ENCODE measurements at places on chromosomes 5 and 9.

DNA sequence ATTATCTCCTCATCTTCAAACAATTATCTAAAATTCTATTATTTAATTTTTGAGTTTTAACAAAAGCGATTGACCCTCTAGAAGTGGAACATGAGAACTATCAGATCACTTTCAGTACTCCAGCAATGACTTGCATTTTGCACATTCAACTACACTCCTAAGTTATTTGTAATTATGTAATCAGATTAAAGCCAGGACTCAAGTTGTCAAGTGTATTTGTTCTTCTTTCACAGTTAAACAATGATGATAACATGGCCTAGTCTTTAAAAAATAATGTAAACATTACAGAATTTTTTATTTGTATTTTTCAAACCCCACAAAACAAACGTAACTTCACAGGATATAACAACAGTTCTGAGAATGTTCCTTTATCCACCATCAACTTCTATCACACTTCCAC, 2148.9 kb upstream of the ACO1 start:
- no peak for DNase-seq

GRCh38 chr9:115148721-115149120, 30.8 kb upstream of the TNC start:
- DNase-seq = no peak

- DNase-seq = no peak
Measured at GRCh38 chr9:71812385-71812784, 44.1 kb upstream of the CEMIP2 start.

DNA sequence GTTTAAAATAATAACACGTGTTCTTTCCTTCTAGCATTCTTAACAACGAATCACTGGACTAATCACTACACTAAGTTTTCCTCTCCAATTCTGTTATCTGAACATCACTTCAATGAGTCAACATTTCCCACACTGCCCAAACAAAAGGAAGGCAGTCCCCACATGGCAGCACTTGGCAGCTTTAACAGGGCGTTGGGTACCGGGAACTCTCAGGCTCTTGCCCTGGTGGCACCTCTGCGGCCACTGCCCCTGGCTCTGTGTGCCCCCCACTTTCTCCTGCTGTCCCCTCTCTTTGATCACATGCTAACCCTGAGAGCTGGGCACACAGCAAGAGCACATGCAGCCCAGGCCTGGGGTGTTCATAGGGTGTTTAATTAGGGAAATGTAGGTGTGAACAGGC, 15.7 kb downstream of the SLC6A3 start:
- DNase-seq = no peak

DNA sequence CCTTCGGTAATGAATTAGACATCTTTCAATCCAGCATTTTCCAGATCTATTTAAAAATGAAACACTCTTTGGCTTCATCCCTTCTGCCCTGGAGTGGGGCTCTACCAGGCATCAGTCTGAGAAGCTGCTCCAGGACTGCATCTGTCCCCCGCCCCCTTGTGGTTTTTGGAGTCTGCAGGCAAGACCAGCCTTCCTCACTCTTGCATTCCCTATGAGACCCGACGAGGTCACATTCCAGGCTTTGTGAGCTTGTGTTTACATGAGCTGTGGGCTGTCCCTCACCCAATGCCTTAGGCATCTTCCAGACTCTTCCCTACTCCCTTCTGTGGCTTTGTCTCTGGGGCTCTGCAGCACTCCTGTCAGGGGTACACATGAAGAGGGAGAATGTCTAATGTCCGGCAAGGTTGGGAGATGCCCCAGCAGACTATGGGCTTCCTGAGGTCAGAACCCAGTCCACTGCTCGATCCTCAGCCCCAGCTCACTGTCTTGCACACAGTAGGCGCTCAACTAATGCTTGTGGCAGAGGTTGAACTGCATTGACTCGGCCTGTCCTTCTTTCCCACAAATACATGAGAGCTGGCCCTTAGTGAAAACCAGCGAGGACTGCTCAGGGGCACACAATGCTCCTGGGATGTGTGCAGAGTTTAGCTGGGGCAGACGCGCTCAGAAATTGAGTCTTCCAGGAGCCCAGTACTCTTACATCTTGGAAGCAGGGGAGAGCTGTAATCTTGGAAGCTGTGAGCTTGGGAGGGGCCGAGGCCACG, 11.7 kb upstream of the GADD45G start:
- DNase-seq = no peak

DNA sequence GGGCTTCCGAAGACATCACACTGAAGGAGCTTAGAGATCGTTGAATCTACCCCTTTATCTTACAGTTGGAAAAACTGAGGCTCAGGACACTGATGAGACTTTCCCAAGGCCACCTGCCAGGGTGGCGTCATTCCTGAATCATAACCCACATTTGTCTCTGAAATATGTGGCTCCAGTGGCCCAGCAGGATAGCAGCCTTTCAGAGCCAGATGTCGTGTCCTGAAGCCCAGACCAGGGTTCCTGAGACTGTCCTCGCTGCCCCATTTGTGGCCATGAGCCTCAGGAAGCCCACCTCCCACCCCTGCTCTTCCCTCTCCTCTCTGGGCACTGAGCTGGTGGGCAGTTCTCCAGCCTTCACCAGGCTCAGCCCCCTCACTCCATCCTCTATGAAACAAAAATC, 2.4 kb downstream of the HMCN2 start:
- DNase-seq = no peak

DNA sequence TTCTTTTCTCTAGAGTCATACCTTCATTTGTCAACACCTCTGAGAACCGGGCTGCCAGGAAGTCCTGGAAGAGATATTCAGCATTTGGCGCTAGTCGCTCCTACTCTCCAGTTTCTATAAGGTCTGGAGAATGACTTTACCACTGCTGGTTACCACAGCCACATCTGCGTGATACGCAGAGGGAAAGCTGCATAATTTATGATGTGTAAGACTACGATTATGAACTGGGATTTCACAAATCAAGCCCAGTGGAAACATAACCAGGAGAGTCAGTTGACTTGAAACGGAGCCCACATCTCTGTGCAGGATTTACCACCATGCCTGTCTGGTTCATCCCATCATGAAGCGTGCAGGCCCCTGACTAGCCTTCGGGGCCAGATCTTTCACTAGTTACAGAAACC, 72.6 kb downstream of the FGF1 start:
- no peak for DNase-seq

GRCh38 chr9:4152876-4153275, 147.0 kb downstream of the GLIS3 start:
- no peak for DNase-seq

- DNase-seq = no peak
Measured at GRCh38 chr5:132812781-132813598, at the start of gene SOWAHA. Gene SOWAHA, plus strand, starts transcription at chr5:132813302. Its CDS starts 320 bp downstream, at chr5:132813622.

- DNase-seq = no peak
Measured at GRCh38 chr5:171622010-171622409, 163.6 kb upstream of the SMIM23 start.

- no peak for DNase-seq
Measured at GRCh38 chr5:38329132-38329715, 70.9 kb downstream of the EGFLAM start.

- no peak for DNase-seq
Measured at GRCh38 chr9:76984486-76984885, 35.0 kb upstream of the FOXB2 start.

DNA sequence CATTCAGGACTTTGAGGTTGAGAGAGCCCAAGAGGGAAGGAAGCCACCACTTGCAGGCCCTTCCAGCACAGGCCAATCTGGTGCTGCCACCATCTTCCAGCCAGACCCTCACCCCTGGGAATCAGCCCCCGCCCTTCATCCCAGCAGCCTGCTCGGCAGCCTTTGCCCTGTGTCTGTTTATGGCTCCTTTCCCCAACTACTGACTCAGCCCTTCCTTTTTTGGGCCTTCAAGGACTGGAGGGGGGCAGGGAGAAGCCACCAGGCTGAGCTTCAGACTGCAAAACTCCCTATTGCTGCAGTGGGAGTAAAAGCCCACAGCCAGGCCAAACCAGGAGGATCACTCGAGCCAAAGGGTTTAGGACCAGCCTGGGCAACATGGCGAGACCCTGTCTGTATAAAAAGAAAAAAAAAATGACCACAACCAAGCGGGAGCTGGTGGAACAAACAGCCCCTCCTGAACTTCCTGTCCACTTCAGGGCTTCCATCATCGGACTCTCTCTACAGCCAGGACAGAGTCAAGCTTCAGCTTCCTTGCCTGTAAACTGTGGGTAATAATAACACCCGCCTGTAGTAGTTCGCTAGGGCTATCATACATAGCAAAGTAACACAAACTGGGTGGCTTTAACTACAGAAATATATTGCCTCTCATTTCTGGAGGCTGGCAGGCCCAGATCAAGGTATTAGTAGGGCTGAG, 85.9 kb upstream of the IL17B start:
- no peak for DNase-seq

GRCh38 chr5:123154886-123155445, 65.9 kb downstream of the PRDM6 start:
- DNase-seq = no peak

GRCh38 chr5:176697267-176697933, 50.1 kb downstream of the TSPAN17 start:
- no peak for DNase-seq

DNA sequence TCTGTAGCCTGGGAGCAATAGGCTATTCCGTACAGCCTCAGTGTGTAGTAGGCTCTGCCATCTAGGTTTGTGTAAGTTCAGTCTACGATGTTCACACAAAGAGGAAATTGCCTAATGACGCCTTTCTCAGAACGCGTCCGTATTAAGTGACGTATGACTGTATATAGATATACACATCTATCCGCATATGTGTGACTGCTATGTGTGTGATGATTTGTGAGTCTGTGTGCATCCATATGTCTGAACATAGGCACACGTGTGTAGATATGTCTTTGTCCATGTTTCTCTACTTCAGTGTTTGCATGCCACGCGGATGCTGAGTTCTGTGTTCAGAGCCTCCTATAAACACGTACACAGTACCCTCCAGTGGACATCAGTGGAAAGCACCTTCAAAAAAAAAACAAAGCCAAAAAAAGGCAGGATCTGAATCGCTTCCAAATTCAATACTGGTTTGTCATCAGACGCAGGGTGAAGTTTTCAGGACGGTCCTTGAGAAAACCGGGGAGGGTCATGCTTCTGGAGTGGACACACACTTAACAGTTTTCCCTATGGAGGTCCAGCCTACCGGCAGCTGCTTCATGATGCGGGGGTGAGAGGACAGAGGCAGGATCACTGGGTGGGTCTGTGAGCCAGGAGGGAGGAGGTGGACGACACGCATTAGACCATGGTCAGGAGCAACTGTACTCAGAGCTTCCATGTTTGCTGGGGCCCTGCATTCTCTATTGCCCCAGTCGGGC, 29.5 kb upstream of the ALDH1B1 start:
- DNase-seq = no peak

- no peak for DNase-seq
Measured at GRCh38 chr9:133813749-133814585, 75.8 kb upstream of the SARDH start.

DNA sequence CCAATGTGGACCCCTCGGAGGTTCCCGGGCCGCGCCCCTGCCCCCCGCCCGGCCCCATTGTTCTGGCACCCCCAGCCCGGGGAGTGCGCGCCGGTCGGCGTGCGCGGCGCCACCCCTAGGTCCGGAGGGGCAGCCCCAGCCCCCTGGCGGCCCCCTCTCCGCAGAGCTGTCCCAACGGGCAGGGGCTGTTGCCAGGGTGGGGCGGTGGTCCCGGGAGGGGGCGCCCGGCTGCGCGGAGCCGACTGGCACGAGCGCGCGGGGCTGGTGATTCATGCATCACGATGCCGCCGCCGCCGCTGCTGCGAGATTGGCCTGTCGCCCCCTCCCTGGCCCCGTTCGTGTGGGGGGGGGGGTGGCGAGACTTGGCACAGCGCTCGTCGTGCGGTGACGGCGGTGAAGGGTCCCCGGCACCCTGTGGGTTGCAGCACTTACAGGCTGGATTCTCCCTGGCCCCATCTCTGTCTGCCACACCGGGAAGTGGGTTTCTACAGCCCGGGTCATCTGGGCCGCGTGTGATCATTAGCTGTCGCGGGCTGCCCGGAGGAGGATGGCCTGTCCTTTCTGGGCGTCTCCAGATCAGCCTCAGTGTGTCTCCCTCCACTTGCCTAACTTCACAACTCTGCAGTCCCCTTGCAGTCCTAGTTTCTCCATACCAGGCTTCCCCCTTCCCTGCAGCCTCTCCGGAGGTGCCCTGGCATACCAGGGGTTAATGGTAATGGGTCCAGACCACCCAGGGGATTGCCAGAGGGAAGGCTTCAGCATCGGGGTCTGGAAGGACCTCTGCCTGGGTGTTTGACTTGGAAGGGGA, 858 bp downstream of the NCS1 start:
- peak; percentile 54 for DNase-seq

DNA sequence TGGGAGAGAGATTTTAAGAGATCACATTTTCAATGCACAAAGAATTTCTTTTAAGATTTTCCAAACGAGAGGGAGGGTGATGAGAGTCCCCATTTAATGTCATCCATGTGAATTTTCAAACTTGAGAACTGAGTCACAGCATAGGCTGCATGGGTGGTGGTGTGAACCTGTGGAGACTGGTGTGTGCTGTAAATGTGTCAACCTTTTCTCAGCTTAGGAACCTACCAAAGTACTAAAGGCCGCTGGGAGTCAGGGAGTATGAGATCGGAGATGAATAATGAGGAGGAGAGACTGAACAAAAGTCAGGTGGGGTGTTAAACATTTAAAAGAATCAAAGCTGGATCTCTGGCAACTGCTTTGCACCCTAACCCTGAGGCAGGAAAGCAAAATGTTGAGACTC, 7.5 kb downstream of the ALDH1A1 start:
- DNase-seq = no peak

GRCh38 chr5:78691084-78691960, 42.8 kb upstream of the LHFPL2 start:
- DNase-seq = no peak

GRCh38 chr5:122605236-122605635, 169.6 kb upstream of the SNX2 start:
- DNase-seq = no peak

GRCh38 chr5:139439013-139439903, at the start of gene DNAJC18:
Gene DNAJC18, minus strand, starts transcription at chr5:139439525. Its CDS starts 80 bp downstream, at chr5:139439445.
- DNase-seq = peak; percentile 84

GRCh38 chr9:3961409-3961808, 338.5 kb downstream of the GLIS3 start:
- no peak for DNase-seq

DNA sequence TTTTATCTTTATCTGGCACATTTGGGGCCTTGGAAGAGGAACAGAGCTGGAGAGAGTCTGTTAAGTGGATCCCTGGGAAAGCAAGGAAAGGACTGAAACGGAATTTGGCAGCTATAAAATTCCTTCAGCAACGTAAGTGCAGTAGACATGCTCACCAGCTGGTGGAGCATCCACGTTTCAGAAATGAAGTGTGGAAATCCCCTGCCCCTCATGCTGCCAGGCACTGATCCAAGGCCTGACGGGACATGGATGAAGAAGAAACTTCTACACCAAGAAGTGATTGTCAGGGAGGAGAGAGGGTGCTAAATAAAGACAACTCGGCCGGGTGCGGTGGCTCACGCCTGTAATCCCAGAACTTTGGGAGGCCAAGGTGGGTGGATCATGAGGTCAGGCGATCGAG, 209.3 kb downstream of the ROR2 start:
- DNase-seq = no peak

DNA sequence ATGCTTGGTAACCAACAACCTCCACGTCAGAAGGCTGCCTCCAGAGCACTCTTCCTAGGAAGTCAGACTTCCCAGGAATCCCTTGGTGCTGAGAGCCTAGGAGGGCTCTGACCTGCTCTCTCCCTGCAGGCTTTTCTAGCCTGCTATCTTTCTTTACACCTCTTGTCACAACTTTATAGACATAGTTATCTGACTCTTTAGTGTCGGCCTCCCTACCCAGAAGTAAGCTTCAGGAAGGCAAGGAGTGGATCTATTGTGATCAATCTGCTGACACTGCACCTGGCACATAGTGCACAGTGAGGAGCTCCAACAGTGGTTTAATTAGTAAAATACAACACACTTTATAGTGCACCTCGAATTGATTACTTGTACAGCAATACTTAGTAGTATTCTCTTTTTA, 2.3 kb downstream of the AFAP1L1 start:
- no peak for DNase-seq

GRCh38 chr5:123813937-123814624, 302.1 kb downstream of the CSNK1G3 start:
- DNase-seq = no peak

Measured in effector memory CD4-positive, alpha-beta T cell (primary cell).